ENCODE measurements at places on chromosomes 6 and 20.

GRCh38 chr6:3844097-3844463 lies 5.1 kb upstream of the FAM50B start:
- no peak for DNase-seq
- H3K36me3 ChIP-seq, result no peaks in the 10 kb centered on the region
- H3K4me3 ChIP-seq, result no peak overlapping the region
- no peak overlapping the region for H3K27ac ChIP-seq
- H3K27me3 ChIP-seq, result no peaks in the 10 kb centered on the region
- peaks cover 48% of the 10 kb centered on the region for H3K4me1 ChIP-seq

GRCh38 chr20:46599227-46599987 lies 49.0 kb upstream of the OCSTAMP start:
- H3K4me1 ChIP-seq, result no peaks in the 10 kb centered on the region
- no peak overlapping the region for H3K4me3 ChIP-seq
- no peak for DNase-seq
- H3K27ac ChIP-seq, result no peak overlapping the region
- no peaks in the 10 kb centered on the region for H3K36me3 ChIP-seq

GRCh38 chr6:47992809-47993208 lies 118.2 kb downstream of the PTCHD4 start:
- no peak overlapping the region for H3K4me3 ChIP-seq
- no peak overlapping the region for H3K27ac ChIP-seq
- H3K27me3 ChIP-seq, result no peaks in the 10 kb centered on the region
- H3K36me3 ChIP-seq, result no peaks in the 10 kb centered on the region
- H3K4me1 ChIP-seq, result no peaks in the 10 kb centered on the region

DNA sequence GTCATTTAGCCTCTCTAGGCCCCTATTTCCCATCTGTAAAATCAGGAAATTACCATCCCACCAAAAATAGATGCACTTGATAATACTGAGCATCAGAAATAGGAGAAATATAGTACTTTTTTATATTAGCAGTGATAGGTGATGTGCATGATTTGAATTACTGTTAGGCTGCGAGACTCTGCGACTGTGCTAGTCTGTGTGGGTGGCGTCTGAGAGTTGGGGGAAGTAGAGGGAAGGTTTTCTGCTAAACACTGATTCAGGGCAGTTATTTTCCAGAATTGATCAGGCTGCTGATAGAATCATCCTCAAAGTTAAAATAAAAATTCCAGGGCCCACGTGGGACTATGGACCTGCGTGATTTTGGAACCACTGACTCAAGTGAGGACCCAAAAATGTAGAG lies 60.4 kb upstream of the ARMH2 start:
- no peaks in the 10 kb centered on the region for H3K36me3 ChIP-seq
- no peaks in the 10 kb centered on the region for H3K4me1 ChIP-seq
- no peak for DNase-seq
- no peak overlapping the region for H3K4me3 ChIP-seq

GRCh38 chr6:12479881-12480280 lies 189.7 kb downstream of the EDN1 start:
- H3K36me3 ChIP-seq, result no peaks in the 10 kb centered on the region
- no peak overlapping the region for H3K4me3 ChIP-seq
- no peak overlapping the region for H3K27ac ChIP-seq
- peaks cover 2% of the 10 kb centered on the region for H3K4me1 ChIP-seq

DNA sequence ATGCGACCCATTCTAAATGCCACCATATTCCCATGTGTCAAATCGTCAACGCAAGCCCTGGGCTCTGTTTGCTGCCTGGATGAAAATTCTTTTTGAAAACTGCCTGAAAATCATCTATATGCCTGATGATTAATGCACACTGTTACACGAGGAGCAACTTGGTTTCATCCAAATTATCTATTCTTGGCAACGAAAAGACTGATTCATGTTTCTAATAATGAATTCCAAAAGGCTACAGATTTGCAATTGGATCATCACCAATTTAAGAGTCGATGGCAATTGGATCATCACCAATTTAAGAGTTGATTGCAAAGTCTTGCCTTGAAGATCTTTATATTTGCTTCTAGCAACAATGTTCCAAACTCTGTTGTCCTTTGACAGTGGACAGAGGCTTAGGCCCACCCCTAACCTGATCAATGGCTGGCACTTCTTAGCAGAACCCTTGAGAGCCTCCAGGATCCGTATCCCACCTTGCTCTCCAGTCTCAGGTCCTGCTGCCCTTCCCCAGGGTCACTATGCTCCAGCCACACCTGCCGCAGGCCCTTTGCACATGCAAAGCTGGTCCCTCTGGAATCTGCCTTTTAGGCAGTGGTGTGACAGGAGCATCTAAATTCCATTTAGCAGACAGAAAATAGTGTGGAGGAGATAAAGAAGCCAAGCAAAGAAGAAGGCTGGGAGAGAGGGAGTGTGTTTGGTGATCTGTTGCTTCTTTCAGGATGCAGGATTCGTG lies 460.9 kb upstream of the SULF2 start:
- no peaks in the 10 kb centered on the region for H3K36me3 ChIP-seq
- no peaks in the 10 kb centered on the region for H3K27me3 ChIP-seq
- H3K27ac ChIP-seq, result no peak overlapping the region
- DNase-seq, result no peak

DNA sequence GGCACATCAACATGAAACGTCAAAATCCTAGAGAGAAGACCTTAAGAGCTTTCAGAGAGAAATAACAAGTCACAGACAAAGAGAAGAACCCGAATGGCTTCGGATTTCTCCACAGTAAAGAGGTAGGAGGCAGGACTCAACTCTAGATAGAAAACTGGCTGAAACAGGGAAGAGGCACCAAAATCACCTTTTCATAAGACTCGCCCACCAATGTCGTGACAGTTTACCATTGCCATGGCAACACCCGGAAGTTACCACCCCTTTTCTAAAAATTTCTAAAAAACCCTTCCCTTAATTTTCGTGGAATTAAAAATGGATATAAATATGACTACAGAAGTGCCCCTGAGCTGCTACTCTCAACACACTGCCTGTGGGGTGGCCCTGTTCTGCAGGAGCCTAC lies 12.3 kb upstream of the DEFB121 start:
- no peaks in the 10 kb centered on the region for H3K4me1 ChIP-seq

- H3K27me3 ChIP-seq, result no peaks in the 10 kb centered on the region
- no peak overlapping the region for H3K27ac ChIP-seq
- H3K4me3 ChIP-seq, result no peak overlapping the region
- no peaks in the 10 kb centered on the region for H3K4me1 ChIP-seq
- no peaks in the 10 kb centered on the region for H3K36me3 ChIP-seq
Observed at GRCh38 chr6:145003145-145003544, 718.0 kb downstream of the UTRN start.

GRCh38 chr20:56897958-56898349 lies 268.8 kb downstream of the TFAP2C start:
- no peaks in the 10 kb centered on the region for H3K4me1 ChIP-seq
- no peak overlapping the region for H3K27ac ChIP-seq
- H3K27me3 ChIP-seq, result no peaks in the 10 kb centered on the region
- no peaks in the 10 kb centered on the region for H3K36me3 ChIP-seq

DNA sequence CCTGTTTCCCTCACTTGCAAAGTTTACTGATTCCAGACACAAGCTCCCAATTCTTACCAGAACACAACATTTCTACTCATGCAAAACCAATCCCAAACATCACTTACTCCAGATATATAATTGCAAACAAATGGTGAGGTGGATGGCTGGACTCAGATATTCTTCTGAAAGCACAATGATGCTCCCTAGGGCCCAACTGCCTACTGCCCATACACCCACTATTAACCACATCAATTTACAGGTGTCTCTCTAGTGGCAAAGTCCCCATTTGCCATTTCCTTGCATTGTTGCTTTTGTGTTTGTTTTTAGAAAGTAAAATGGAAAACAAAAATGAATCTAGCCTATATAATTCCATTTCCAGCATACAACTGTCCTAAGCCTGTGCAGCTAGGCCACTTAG lies 320.9 kb upstream of the PRDM1 start:
- H3K36me3 ChIP-seq, result no peaks in the 10 kb centered on the region
- peaks cover 3% of the 10 kb centered on the region for H3K4me1 ChIP-seq
- no peak for DNase-seq

- DNase-seq, result no peak
- H3K27ac ChIP-seq, result no peak overlapping the region
- peaks cover 8% of the 10 kb centered on the region for H3K4me1 ChIP-seq
- no peaks in the 10 kb centered on the region for H3K36me3 ChIP-seq
- H3K27me3 ChIP-seq, result no peaks in the 10 kb centered on the region
Observed at GRCh38 chr6:156683821-156684220, 93.4 kb upstream of the ARID1B start.

DNA sequence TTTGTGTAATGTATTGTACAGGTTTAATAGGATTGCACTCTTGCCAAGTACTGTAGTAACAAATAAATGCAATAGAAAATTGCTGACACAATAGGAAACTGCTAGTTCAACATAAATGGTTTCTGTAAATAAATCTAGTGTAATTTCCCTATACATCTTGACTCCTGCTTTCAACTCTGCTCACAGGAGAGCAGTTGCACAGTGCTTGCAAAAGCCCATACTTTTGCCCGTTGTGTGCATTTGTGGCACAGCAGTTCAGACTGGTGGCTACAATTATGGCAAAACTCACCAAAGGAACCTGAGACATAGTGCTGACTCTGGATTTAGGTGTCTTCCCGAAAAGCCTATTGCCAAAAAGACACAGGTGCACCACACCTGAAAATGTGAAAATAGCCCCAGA lies 953.3 kb upstream of the SLC35B3 start:
- H3K36me3 ChIP-seq, result no peaks in the 10 kb centered on the region
- no peak overlapping the region for H3K4me3 ChIP-seq
- H3K27ac ChIP-seq, result no peak overlapping the region
- no peaks in the 10 kb centered on the region for H3K4me1 ChIP-seq
- DNase-seq, result no peak

DNA sequence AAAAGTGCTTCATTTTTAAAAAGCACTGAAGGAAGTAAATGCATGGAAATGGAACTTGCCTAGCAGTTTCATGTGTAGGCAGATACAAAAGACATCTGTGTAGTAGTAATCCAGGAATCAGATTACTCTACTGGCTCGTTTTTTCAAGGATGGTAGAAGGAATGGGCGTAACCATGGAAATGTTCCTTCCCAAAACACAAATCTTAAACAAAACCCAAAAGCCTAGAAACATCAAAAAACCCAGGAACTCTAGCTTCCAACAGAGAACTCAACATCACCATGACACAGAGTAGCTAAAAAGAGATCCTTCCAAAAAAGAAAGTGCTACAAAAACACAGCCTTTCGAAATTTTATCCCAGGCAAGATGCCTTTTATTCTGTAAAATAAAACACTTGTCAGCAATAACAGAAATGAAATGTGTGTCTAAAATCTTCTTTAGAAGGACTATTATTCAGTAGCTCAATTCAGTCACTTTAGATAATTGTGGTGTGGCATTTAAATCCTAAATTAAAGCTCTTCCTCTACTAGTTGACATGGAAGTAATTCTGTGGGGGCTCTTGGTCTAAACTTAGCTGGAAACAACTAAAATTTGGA lies 81.7 kb downstream of the FAM217A start:
- H3K36me3 ChIP-seq, result no peaks in the 10 kb centered on the region
- no peak overlapping the region for H3K4me3 ChIP-seq
- no peak overlapping the region for H3K27ac ChIP-seq
- H3K4me1 ChIP-seq, result no peaks in the 10 kb centered on the region
- DNase-seq, result no peak

- no peak overlapping the region for H3K27ac ChIP-seq
- no peak for DNase-seq
- no peaks in the 10 kb centered on the region for H3K36me3 ChIP-seq
- no peaks in the 10 kb centered on the region for H3K27me3 ChIP-seq
- no peaks in the 10 kb centered on the region for H3K4me1 ChIP-seq
- no peak overlapping the region for H3K4me3 ChIP-seq
Observed at GRCh38 chr6:140043357-140043756, 668.9 kb upstream of the CITED2 start.

- no peaks in the 10 kb centered on the region for H3K36me3 ChIP-seq
- DNase-seq, result no peak
- no peaks in the 10 kb centered on the region for H3K4me1 ChIP-seq
- no peak overlapping the region for H3K27ac ChIP-seq
Observed at GRCh38 chr20:53636540-53637097, 43.0 kb upstream of the ZNF217 start.

GRCh38 chr6:140909156-140909555 lies 1223.6 kb upstream of the GJE1 start:
- H3K4me1 ChIP-seq, result no peaks in the 10 kb centered on the region
- no peaks in the 10 kb centered on the region for H3K27me3 ChIP-seq
- no peak for DNase-seq
- H3K4me3 ChIP-seq, result no peak overlapping the region

GRCh38 chr6:121520337-121521163 lies 85.1 kb downstream of the GJA1 start:
- DNase-seq, result no peak
- H3K36me3 ChIP-seq, result no peaks in the 10 kb centered on the region
- no peaks in the 10 kb centered on the region for H3K4me1 ChIP-seq
- H3K4me3 ChIP-seq, result no peak overlapping the region
- H3K27ac ChIP-seq, result no peak overlapping the region

GRCh38 chr6:83359638-83360037 lies 71.2 kb downstream of the ME1 start:
- H3K36me3 ChIP-seq, result no peaks in the 10 kb centered on the region
- no peaks in the 10 kb centered on the region for H3K27me3 ChIP-seq
- no peaks in the 10 kb centered on the region for H3K4me1 ChIP-seq
- no peak for DNase-seq
- no peak overlapping the region for H3K4me3 ChIP-seq

GRCh38 chr20:47215653-47216397 lies 140.7 kb downstream of the ZMYND8 start:
- H3K36me3 ChIP-seq, result peaks cover 15% of the 10 kb centered on the region
- H3K27me3 ChIP-seq, result no peaks in the 10 kb centered on the region
- no peak overlapping the region for H3K27ac ChIP-seq

- H3K36me3 ChIP-seq, result no peaks in the 10 kb centered on the region
- DNase-seq, result no peak
- H3K27me3 ChIP-seq, result peaks cover 2% of the 10 kb centered on the region
- H3K4me3 ChIP-seq, result no peak overlapping the region
Observed at GRCh38 chr20:61169874-61170273, 82.2 kb upstream of the CDH4 start.

DNA sequence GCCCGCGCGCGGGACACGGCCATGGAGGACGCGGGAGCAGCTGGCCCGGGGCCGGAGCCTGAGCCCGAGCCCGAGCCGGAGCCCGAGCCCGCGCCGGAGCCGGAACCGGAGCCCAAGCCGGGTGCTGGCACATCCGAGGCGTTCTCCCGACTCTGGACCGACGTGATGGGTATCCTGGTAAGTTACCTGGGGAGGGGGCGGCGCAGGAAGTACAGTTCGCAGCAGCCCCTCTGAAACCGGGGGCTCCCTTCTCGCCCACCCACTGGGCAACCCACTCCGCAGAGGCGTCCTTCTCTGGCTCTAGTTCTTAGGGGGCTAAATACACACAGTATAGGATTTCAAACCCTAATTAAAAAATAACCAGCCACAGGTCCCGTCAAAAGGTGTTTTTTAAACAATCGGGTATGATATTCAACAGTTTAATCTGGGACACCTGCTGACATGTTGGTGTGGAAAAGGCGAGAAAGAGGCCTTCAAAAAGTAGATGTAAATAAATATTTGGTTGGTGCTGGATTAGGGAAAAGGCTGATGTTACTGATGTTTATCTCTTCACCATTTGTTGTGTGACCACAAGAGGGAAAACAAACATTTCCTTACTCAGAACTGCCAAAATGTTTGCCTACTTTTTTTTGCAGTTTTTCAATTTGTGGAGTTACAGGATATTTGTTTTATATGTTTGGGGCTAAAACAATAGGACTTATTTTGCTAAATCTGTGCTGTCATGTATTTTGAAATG lies 577 bp downstream of the SASH1 start:
- H3K36me3 ChIP-seq, result no peaks in the 10 kb centered on the region
- no peaks in the 10 kb centered on the region for H3K27me3 ChIP-seq
- H3K4me3 ChIP-seq, result peak overlapping the region; percentile 61
- no peak for DNase-seq
- H3K4me1 ChIP-seq, result peaks cover 16% of the 10 kb centered on the region
- peak overlapping the region; percentile 88 for H3K27ac ChIP-seq

- no peak for DNase-seq
- H3K4me3 ChIP-seq, result no peak overlapping the region
- no peaks in the 10 kb centered on the region for H3K36me3 ChIP-seq
Observed at GRCh38 chr6:71124340-71124739, 164.3 kb upstream of the OGFRL1 start.
